GOT3 (cell line): ENCODE measurements at places on chromosomes 5 and 9.

DNA sequence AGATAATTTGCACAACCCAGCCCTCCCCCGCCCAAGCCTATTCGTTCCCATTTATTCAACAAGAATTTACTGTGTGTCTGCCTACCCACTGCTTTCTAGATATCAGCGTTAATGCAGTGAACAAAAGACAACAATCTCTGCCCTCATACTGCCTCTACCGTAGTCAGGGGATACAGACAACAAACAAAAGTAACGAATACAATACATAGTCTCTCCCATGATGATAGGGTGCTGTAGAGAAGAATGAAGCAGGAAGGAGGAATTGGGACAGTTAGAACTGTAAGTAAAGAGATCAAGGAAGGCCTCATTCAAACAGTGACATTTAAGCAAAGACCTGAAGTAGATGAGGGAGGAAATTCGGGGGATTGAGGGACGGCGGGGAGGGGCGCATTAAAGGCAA lies 1.7 kb downstream of the GFM2 start:
- no peak for DNase-seq

- DNase-seq = no peak
Measured at GRCh38 chr9:130732136-130732535, 38.6 kb downstream of the EXOSC2 start.

DNA sequence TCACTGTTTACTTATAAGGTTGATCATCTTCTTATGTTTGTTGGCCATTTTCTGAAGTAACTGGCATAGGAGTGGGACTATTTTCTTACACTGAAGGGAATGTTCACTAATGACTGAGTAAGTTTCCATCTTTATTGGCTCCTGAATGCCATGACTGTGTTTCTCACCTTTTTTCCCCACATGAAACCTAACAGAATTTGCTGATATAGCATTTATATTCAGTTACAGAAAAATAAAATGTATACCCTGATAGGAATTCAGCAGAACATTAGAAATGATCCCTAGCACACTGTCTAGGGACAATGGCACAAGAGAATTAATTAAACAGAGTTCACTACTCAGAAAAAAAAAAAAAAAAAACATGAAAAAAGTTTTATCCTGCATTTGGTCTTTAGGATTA lies 1465.1 kb upstream of the C9orf72 start:
- DNase-seq = no peak

DNA sequence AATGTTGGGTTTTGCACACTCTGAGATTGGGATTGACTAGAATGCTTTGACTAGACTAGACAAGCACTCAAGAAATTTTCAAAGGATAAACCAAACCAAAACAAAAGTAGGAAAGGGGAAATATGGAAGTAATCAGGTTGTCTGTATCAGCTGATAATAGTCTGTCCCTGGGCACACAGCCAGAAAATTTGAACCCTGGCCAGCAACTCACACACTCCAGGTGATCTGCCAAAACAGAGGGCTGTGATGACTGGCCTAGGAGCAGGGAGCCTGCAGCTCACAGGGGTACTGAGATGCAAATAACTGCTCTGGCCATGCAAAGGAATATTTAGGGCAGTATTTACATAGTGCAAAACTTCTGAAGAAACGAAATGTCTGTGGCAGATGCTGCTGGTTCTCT lies 112.3 kb upstream of the SMIM23 start:
- DNase-seq = no peak

- no peak for DNase-seq
Measured at GRCh38 chr9:122360891-122361290, 9.9 kb upstream of the PTGS1 start.

DNA sequence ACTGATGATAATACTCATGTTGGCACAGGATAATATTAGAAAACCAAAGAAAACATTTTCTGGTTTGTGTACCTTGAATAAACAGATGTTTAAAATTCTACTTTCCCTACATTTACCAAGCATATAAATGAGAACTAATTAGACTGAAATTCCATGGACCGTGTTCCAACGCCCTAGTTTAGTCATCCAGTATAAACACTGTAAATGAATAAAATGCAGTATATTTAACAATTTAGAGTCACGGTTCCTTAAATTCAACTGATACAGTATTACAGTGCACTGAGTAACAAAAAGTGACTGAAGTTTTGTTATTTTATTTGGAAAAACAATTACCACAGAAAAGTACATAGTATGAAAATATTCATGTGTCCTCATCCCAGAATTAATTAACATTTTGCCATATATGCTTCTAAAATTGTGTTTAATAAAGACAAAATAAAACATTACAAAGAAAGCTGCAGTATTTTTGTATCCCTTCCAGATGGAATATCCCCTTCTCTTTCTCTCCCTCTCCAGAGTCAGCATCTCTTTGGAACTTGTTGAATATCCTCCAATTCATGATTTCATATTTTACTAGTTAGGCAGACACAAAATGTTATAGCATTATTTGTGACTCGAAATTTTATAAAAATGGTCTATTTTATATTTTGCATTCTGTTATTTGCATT lies 112.5 kb downstream of the HMHB1 start:
- DNase-seq = no peak

- no peak for DNase-seq
Measured at GRCh38 chr9:132784286-132784830, 93.7 kb downstream of the AK8 start.
